ENCODE measurements at places on chromosomes 4 and X.

GRCh38 chrX:106921637-106922036, 1.4 kb downstream of the CLDN2 start:
- DNase-seq: no peak

GRCh38 chr4:154739111-154739510, 4.7 kb upstream of the LRAT start:
- no peak for DNase-seq

DNA sequence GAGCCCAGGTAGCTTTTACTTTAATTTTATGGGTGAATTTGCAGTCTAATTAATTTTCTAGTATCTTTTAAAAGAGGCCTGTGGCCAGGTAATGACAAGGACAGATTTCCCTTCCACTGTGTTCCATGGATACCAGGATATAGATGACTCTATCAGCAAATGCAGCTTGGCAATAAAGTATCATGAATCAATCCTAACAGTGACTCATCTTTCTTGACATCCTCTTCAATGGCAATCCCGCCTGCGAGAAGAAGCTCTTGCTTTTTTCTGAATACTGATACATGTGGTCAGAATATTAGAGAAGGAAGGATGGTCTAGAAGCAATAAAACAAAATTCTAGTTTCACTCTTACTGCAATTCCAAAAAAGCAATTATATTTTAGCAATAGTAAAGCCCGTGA, 267.8 kb downstream of the DTHD1 start:
- DNase-seq: no peak

GRCh38 chr4:113666386-113667114, 95.0 kb downstream of the CAMK2D start:
- no peak for DNase-seq

DNA sequence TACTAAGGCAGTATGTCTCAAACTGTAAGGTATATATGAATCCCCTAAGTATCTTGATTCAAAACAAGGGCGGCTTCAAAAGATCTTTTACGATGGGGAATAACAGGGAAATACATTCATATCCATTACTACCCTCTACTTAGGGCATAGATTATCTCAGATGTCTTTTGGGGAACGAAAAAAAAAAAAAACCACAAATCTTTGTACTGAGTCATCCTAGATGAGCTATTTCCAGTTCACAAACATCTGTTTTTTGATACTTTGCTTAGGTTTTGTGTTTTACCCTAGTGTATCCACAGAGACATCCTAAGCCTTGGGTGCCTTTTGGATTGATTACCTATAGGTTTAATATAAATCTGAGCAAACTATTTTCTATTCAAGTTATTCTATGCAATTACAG, 457.2 kb downstream of the NLGN4X start:
- no peak for DNase-seq

DNA sequence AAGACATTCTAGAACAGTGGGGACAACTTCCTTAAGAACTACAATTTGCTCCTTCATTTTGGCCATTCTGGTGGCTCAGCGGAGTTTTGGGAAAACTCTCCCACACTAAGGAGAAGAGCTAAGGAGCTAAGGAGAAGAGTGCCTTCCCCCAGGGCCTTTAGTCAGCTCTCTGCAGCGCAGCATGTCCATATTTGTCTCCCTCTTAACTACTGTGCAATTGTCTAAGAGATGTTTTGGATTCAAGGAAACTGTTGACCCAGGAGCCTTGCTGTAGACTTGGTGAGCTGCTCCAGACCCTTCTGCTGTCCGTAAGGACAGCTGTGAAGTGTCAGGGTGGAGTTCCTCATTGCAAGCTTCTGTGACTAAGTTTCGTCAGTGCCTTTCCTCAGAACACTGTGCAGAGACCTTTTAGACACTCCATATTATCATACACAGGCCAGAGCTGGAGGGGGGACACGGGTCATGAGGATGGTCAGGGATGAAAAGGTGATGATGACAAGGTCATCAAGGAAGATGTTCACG, 179.0 kb downstream of the NHS start:
- no peak for DNase-seq

Measured in astrocyte of the spinal cord (primary cell).